Fibroblast of the conjunctiva (primary cell): ENCODE measurements at places on chromosomes 5 and 9.

DNA sequence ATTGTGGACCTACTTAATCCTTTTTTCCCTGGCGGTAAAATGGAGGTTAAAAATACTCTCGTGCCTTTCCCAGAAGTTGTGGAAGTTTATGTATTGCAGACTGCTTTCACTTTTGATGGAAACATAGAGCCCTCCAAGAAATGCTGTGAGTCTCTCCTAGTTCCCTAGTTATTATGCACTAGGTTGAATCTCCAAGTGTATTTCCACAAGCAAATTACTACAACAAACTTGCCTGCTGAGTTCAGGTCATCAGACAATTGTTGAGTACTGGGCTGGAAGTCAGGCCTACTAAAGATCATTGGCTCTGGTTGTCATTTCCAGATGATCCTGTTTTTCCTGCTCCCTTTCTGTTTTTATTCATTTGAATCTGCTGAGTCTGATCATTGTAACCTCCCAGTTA is 104.1 kb downstream of the CD180 start:
- DNase-seq, result no peak

DNA sequence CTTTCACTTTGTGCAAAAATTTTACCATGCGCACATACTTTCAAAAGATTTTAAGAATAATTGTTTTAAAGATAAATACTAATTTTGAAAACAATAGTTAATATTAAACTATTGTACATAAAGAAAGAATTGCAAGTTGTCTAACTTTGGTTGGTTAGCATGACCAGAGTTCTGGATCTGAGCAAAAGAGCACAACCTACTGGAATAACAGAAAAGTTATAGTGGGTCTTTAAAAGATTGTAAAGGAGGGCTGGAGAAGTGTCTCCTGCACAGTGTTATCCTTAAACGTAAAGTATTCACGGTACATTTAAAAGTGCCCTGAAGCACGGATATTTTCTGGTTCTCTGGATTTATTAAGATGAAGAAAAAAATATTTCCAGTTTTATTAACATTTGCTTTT is 70.6 kb downstream of the GLIS3 start:
- DNase-seq, result no peak

- DNase-seq, result no peak
These were observed 44.6 kb upstream of the NFIB start for GRCh38 chr9:14358523-14358922.

- no peak for DNase-seq
These were observed 132.3 kb downstream of the ZNF608 start for GRCh38 chr5:124614105-124614504.

DNA sequence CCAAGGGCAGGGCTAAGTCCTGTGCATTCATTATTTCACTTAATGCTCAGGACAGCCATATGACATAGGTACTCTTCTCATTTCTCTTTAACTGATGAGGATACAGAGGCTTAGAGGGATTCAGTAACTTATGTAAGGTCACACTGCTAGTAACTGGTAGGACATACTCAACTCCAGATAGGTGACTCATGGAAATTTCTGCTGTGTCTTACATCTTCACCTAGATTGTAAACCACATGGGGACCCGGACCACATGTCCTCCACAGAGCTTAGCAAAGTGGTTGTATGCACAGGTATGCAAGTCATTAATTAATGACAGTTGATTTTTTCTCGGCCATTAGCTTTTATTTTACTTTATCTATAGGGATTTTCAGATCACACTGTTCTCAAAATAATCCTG is 29.3 kb downstream of the SLC1A1 start:
- DNase-seq, result no peak

DNA sequence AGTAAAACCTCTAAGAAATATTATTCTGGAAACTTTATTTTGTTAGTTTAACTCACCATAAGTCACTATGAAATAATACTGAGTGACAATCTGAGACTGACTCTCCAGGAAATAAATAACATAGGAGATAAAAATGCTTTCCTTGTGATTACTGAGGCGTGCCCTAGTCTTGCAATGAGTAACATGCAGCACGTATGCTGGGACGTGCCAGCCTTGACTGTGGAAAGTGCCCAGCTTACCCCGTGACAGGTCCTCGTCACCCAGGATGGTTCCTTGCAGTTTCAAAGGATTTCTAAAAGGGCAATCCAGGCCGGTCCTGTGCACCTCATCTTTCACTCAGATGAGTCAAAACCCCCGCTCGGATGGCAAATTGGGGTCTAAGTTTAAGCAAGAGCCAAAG is 720.8 kb upstream of the ADAMTS16 start:
- DNase-seq, result no peak

DNA sequence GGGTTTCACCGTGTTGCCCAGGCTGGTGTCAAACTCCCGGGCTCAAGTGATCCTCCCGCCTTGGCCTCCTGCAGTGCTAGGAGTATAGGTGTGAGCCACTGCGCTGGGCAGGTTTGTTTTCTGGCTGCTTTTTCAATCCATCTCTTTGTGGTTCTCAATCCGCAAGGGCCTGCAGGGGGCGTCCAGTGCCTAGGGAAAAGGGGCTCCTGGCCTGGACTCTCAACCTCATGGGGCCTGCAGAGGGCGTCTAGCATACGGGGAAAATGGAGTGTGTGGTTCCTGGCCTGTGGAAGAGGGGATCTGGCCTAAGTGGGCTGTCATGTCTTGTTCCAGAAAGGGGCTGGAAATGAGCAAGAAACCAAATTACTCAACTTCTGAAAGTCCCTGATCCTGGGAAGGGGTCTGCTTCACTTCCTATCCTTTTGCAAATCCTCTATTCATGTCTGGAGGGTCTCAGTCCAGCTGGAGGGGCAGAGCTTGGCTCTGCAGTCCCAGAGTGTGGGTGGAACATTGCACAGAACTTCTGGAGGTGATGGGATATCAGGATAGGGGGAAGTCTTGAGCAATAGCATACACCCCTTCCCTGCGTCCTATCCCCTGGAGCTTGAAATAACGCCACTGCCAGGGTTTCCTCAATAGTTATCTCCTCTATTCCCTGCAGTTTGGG is 12.7 kb upstream of the CCL27 start:
- DNase-seq, result peak; percentile 49

- no peak for DNase-seq
These were observed 39.9 kb downstream of the SLIT3 start for GRCh38 chr5:169260896-169261569.

GRCh38 chr5:72138943-72139521 is 31.8 kb downstream of the MAP1B start:
- DNase-seq, result peak; percentile 49

- DNase-seq, result no peak
These were observed 22.3 kb downstream of the RXRA start for GRCh38 chr9:134348404-134349155.

DNA sequence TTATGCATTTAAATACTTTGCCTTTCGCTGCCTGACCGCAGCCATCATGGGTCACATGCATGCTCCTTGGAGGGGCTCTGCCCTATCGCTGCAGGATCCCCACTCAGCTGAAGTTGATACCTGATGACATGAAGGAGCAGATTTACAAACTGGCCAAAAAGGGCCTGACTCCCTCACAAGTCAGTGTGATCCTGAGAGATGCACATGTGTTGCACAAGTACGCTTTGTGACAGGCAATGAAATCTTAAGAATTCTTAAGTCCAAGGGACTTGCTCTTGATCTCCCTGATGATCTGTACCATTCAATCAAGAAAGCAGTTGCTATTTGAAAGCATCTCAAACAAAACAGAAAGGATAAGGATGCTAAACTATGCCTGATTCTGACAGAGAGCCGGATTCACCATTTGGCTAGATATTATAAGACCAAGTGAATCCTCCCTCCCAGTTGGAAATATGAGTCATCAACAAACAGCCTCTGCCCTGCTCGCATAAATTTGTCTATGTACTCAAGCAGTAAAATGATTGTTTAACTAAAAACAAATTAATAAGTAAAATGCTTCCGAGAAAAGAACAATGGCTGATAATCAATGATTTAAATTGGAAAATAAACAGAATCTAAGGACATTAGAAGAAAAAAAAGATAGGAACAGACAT is 41.6 kb upstream of the PPP2CA start:
- no peak for DNase-seq

GRCh38 chr5:135204151-135204600 is 170.1 kb upstream of the PITX1 start:
- no peak for DNase-seq

GRCh38 chr5:153147891-153148623 is 342.4 kb upstream of the GRIA1 start:
- peak; percentile 20 for DNase-seq

- DNase-seq, result no peak
These were observed 77.3 kb downstream of the UBE2QL1 start for GRCh38 chr5:6525910-6526309.

GRCh38 chr5:180803181-180804128 is 849 bp upstream of the MGAT1 start:
- DNase-seq, result no peak

DNA sequence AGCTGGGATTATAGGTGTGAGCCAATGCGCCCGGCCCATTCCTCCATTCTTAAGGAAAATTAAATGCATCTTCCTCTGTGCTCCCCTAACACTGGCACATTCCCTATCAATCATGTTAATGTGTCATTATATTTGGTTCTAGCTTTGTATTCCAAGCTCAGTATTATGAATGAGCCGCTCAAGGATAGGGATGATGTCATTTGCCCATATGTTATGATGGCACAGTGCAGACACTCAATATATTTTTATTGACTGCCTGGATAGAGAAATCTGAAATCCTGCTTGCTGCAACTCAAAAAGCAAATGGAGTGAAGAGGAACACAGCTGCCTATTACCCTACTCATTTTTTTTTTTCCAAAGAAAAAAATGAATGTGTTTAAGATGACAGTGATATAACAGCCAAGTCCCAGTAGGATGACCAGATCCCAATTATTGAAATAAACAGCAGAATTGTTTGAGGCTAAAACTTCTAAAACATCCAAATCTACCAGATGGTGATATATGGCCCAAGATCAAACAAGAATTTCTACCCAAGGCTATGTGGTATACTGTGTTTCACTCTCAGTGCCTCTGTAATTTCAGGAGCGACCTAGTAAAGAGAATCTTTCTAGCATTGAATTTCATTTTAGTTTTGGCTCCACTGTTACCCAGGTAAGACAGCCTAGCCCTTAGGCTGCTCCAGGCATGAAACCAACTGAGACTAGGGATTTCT is 16.3 kb downstream of the SUSD1 start:
- DNase-seq, result no peak

DNA sequence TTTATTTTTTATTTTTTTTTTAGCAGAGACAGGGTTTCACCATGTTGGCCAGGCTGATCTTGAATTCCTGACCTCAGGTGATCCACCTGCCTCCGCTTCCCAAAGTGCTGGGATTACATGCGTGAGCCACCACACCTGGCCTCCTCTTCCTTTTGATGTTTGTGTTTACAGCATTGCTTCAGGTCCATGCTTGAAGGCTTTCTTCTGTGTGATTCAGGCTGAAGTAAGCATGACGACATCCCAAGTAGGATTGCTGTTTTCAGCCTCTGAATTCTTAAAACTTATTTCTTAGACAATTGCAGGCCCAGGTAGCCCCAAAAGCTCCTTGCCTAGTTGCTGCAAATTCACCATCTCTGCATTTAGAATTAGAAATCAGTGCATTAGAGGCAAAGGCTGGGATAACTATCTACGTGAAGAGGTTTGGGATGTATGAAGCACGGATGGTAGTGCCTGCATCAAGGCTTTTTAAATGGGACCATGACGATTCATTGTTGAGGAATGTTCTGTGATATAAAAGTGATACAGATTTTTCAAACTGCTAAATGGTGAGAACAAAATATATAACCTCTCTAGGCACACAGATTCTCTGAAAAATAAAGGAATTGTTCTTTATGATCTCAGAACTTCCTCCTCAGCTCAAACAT is 3.0 kb upstream of the ETF1 start:
- no peak for DNase-seq

GRCh38 chr9:79661279-79661678 is 89.5 kb downstream of the TLE4 start:
- no peak for DNase-seq

GRCh38 chr5:126449751-126450271 is 26.6 kb downstream of the GRAMD2B start:
- no peak for DNase-seq

- no peak for DNase-seq
These were observed 19.6 kb upstream of the ZNF462 start for GRCh38 chr9:106843371-106843770.

GRCh38 chr5:160105686-160106360 is 13.4 kb downstream of the PWWP2A start:
- no peak for DNase-seq

GRCh38 chr5:171821286-171821685 is 35.7 kb downstream of the SMIM23 start:
- DNase-seq, result no peak

DNA sequence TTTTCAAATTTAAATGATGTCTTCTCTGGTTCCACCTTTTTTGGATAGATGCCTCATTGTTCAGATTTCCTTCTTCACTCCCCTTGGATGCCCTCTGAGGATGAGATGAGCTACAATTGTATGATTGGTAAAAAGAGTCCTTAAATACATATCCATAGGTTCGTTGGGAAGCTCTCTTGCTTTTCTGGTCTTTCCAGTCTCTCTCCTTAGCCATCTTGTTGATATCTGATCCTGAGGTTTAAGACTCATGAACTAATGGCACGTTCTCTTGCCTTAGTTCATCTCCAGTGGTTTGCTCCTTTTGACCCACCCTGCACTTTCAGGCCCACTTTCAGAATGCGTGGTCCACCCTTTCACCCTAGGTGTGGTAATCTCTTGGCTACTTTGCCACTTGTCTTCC is 33.2 kb upstream of the TUT7 start:
- DNase-seq, result no peak

DNA sequence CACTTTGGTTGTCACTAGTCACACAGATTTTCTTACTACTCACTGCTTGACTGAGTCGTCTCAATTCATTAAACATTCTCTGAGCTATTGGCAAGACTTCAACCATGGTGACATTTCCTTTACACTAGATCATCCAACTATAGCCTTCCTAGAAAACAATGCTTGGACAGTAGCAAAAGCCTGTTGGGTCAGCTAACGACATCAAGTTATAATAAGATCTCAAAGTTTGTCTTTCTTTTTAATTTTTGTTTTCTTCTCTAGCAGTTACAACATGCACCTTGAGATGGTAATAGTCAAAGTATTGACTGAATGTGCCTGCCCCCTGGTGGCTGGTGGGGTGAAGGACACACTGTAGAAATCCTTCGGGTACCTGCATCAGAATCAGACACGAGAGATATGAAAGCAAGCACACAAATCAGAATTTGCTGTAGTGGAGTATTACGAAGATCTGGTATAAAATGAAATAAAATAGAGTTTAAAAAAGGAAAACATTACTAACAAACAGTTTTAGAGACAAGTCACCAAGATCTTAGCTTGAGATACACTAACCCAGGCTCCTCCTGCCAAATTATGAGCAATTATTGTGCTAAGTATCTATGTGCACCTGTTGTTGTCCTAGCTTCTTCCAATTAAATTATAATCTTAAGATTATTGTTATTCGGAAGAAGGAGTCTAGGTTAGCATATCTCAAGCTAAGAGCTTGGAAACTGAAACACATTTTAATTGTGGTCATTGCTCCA is 81.2 kb downstream of the ARL15 start:
- peak; percentile 33 for DNase-seq

DNA sequence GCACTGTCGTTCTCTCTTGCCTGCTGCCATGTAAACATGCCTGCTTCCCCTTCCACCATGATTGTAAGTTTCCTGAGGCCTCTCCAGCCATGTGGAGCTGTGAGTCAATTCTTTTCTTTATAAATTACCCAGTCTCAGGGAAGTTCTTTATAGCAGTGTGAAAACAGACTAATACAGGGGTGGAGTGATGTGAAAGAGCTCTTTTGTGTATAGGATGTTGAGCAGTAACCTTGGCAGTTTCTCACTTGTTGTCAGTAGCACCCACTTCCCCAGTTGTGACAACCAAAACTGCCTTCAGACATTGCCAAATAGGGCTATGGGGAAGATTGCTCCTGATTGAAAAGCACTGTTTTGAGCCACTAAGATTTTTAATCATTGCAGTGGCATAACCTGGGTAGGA is 552.2 kb upstream of the ZNF462 start:
- no peak for DNase-seq
